ENCODE measurements at places on chromosomes 12 and 14.

DNA sequence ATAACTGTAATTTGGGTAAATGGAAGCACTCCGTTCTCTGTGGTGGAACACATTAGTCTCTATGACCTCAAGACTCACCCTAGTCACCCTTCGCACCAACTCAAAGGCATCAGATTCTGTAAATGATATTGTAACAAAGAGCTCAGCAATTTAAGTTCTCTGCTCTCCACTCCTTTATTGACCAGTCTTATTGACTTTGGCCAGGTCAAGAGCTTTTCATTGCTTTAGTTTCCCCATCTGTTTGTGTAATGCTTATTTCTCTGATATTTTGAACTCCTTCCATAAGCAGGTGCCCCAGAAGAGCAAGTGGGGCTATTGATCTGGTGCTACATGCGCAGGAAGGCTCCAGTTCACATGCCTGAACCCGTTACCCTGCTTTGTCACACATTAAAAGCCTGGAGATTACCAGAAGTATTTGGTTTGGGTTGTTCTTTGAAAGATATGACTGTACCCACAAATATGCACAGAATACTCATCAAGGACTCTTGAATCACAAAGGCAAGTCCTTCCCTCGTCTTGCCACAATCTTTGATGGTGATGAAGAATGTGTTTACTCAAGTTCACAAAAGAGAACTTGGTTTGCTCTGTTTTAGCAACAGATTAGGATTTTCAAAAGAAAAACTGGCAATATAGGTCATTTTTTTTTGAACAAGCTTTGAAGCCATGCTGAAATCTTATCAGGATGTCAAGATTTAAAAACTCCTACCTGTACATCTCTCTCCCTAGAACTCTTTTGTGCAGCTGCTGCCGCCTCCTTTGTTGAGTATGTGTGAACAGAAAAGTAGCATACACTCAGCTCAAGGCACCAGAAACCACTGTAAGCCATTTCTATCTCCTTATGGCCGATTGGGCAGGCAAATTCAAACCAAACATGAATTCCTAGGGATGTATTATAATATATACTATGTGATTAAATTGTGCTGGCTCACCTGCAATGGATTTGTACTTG, 193.9 kb downstream of the BCAT1 start:
- peak; percentile 91 for DNase-seq

DNA sequence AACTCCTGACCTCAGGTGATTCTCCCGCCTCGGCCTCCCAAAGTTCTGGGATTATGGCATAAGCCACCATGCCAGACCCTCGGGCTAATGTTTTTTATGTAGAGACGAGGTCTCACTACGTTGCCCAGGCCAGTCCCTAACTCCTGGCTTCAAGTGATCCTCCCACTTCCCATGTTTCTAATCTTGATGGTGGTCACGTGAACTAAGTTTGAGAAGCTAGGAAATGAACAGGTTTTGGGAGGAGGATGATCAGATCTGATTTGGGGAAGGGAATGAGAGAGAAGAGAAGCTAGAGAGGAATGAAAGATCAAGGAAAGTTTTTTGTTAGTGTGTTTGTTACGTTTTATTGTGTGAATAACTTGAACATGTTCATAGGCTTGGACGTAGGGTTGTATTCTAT, 17.2 kb upstream of the SINHCAF start:
- no peak for DNase-seq

DNA sequence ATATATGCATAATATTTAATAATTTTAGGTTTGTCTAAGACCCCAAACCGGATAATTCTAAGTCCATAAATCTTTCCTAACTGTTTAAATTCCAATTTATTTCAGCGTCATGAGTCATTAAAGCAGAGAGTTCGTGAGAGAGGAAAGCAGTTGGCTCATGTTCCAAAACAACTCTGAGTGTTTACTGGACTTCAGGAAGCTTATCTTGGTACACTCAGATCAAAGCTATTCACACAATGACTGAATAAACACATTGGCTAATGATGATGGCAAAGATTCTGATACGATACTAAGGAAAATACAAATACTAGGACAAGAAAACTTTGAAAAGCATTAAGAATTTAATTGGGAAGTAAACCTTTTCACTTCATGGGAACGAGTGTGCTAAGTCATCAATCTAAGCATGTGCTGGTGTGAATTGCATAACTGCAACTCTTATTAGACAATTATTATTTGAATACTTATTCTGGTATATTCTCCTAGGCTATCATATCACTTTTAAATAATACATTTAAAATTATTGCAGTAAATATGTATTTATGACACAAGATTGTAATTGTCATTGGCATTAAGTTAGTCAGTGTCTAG, 34.8 kb upstream of the CLEC14A start:
- peak; percentile 92 for DNase-seq

GRCh38 chr12:76375939-76376338, 27.7 kb upstream of the BBS10 start:
- no peak for DNase-seq

- peak; percentile 91 for DNase-seq
Measured at GRCh38 chr12:105084251-105085250, at the start of gene ALDH1L2. ALDH1L2 (minus strand) TSS chr12:105084458; CDS start chr12:105084436, 22 bp downstream.

All from fibroblast of skin of right biceps (primary cell).